ENCODE measurements at places on chromosomes 11 and 22. TPM values are rescaled to one million over a fixed set of nuclear protein-coding genes. Genes with fewer than 3 reads are reported as not detected.
A peak's percentile ranks its signal among the peaks of the same experiment; 100 is the strongest.

RFPL2 gene
- not detected for total RNA-seq

DNA sequence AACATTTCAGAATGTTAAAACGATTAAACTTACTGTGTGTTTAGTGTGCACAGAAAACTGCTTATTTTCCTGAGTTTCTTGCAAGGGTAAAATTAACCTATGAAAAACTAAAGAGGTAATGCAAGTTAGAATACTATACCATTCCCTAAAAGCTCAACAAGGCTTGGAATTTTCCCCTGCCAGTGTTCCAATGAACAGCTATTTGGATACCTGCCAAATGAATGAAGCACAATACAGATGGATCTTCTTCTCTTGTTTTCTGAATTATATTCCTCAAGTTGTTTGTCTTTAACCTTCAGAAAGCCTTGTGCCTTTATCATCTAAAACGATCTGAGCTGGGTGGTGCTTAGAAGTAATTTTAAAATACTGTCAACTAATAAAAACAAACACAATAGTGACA is 204.5 kb downstream of the LRRC4C start:
- DNase-seq = no peak

DNA sequence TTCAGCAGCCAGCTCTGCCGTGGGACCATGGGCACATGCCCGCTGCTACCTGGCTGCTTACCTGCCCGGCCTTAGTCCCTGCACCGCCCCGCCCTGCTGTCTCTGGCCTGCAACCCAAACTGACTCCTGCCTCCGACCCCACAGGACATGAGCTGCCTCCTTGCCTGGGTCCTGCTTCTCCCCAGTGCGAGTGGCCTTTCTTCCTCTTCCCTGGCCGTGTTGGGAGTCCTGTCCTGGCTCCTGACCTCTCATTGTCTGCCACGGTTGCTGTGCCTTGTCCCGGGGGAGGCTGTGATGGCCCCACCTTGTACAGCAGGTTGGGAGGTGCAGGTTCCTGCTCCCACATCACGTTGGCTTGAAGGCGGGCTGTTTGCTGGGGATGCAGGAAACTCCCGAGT is 370.0 kb downstream of the TBC1D22A start:
- DNase-seq = no peak

DNA sequence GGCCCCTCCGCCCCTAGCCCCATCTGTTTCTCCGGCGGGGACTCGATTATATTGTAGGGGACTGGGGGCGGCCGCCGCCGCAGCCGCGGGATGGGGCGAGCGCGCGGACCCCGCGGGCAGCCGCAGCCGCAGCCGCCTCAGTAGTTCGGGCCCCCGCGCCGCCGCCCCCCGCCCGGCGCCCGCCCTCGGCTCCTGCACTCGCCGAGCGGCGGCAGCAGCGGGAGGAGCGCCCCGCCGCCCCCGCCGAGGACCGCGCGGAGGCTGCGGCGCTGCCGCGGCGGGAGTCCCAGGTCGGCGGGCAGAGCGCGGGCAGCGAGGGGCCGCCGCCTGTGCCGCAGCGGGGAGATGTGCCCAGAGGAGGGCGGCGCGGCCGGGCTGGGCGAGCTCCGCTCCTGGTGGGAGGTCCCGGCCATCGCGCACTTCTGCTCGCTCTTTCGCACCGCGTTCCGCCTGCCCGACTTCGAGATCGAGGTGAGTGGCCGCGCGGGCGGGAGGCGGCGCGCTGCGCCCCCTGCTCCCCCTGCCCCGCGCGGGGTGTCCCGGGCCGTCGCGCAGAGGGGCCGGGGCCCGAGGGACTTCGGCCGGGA is at the start of gene CECR2:
TSS of gene CECR2 (plus strand) at position 22 of the 587 bp plus-strand sequence. CDS start at position 346, 324 bp downstream.
- DNase-seq = no peak

DNA sequence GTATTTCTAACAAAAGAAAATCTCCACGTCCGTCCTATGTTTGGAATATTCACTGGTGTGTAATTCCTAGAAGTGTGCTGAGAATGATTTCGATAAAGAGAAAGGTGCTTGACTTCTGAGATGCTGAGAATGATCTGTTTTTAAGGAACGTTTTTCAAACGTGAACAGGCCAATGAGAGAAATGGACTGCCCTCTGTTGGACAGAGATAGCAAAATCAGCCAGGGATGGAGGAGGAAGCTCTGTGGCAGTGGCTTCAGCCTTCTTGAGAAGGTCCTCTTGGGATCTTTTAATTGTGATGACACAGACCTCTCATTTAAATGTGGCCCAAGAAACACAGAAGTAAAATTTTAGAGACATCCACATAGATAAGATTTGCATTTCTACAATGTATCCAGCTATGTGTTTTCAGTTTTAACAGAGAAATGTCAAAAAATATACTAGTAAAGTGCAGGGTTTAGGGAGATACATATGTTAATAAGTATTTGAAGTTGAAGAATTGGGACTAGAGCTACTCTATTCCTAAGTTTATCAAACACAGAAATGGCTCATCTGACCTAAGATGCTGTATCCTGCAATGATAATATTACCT is 84.0 kb upstream of the RCN1 start:
- peak; percentile 68 for DNase-seq

GRCh38 chr22:45673482-45674175 is 2.0 kb downstream of the ATXN10 start:
- DNase-seq = no peak

DNA sequence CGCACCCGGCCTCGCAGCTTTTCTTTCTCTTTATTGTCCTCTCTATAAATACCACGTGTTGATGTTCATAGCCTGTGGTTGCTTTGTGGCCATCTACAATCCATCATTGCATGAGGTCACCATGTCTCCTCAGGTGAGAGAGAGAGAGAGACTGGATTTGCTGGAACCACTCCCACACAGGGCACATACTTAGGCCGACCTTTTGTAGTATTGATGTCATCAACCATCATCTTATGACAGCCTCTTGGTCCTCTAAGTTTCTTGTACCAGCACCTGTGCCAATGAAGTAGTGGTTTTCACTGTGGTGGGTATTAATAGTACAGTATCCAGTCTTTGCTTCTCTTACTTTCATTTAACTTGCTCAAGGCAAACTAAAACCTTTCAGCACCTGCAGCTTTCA is 22.8 kb upstream of the P2RY6 start:
- peak; percentile 74 for DNase-seq
